Large intestine (tissue), 12 donors: ENCODE measurements at places on chromosomes 5 and 9. TPM values are rescaled to one million over a fixed set of nuclear protein-coding genes. Genes with fewer than 3 reads are reported as not detected.

- peaks cover 6% of the 10 kb centered on the region for H3K4me1 ChIP-seq
- H3K27ac ChIP-seq, result no peak overlapping the region
- H3K27me3 ChIP-seq, result peaks cover 68% of the 10 kb centered on the region
- H3K36me3 ChIP-seq, result no peaks in the 10 kb centered on the region
These were observed 36.2 kb upstream of the TTC1 start for GRCh38 chr5:159972538-159973362.

GRCh38 chr9:21830589-21830988 lies 28.2 kb downstream of the MTAP start:
- H3K4me1 ChIP-seq, result no peaks in the 10 kb centered on the region
- no peak for DNase-seq
- peaks cover 56% of the 10 kb centered on the region for H3K36me3 ChIP-seq

GRCh38 chr5:149166128-149166527 lies 24.8 kb downstream of the ABLIM3 start:
- no peaks in the 10 kb centered on the region for H3K36me3 ChIP-seq
- H3K4me1 ChIP-seq, result no peaks in the 10 kb centered on the region
- DNase-seq, result no peak
- H3K4me3 ChIP-seq, result no peak overlapping the region
- no peak overlapping the region for H3K27ac ChIP-seq

The UBQLN1 gene
- polyA plus RNA-seq, result 74.7 TPM

The DMRTA1 gene
- polyA plus RNA-seq, result 0.15 TPM

- no peaks in the 10 kb centered on the region for H3K36me3 ChIP-seq
- H3K4me1 ChIP-seq, result no peaks in the 10 kb centered on the region
- H3K27me3 ChIP-seq, result no peaks in the 10 kb centered on the region
- H3K27ac ChIP-seq, result no peak overlapping the region
- DNase-seq, result no peak
These were observed 468.5 kb downstream of the TAF11L14 start for GRCh38 chr5:18102733-18103132.

- H3K36me3 ChIP-seq, result no peaks in the 10 kb centered on the region
- no peak overlapping the region for H3K27ac ChIP-seq
- H3K4me3 ChIP-seq, result no peak overlapping the region
- no peaks in the 10 kb centered on the region for H3K27me3 ChIP-seq
- no peak for DNase-seq
These were observed 237.4 kb downstream of the NR2F1-AS1 start for GRCh38 chr5:93343570-93343969.

- no peak overlapping the region for H3K4me3 ChIP-seq
- DNase-seq, result no peak
- no peaks in the 10 kb centered on the region for H3K4me1 ChIP-seq
- H3K27ac ChIP-seq, result no peak overlapping the region
These were observed 18.8 kb upstream of the OR2S2 start for GRCh38 chr9:35976726-35977125.

The PCDHB12 gene
- 1.2 TPM for polyA plus RNA-seq

The RICTOR gene
- polyA plus RNA-seq, result 20.2 TPM

DNA sequence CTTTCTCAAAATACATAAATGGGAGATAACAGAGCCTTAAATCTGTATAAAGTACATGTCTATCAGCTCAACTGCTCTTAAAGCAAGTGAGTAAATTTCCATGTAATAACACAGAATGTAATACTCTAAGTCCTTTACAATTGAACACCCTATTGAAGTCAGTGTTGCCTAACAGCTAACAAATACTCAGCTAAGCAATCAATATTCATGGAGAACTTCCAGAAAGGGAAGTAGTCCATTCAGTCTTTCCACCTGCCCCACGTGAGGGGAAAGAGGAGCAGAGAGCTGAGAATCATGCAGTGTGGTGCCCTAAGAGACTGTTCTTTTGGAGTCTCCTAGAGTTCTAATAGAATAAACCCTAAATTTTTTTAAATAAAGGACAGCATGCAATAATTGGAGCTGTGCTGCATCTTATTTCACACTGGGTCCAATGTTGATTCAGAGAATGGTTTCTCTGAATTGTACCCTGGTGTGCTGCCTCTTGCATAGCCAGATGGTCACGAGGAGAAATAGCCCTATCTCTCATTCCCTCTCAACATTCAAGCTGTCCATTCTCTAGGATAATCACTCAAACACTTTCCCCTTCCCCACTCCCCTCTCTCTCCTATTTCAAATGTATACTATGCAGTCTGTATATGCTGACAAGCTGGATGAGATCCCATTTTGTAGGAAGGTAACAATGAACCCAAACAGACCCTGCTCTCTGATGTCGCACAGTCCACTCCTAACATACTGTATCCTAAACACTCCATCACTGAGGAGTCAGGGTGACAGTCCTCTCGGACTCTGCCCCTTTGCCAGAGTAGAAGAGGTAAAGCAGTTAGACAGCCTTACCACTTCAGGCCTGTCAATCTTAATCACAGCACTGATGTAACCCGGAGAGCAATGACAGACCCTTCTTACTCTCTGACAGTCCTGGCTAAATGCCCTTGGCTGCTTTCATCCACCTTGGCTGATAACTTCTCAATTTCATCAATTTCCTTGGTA lies 134.8 kb downstream of the EPB41L4A start:
- H3K36me3 ChIP-seq, result no peaks in the 10 kb centered on the region
- H3K4me3 ChIP-seq, result no peak overlapping the region
- no peak overlapping the region for H3K27ac ChIP-seq

The TMEM174 gene
- polyA plus RNA-seq, result not detected
